ENCODE measurements at places on chromosomes 7 and 10.

DNA sequence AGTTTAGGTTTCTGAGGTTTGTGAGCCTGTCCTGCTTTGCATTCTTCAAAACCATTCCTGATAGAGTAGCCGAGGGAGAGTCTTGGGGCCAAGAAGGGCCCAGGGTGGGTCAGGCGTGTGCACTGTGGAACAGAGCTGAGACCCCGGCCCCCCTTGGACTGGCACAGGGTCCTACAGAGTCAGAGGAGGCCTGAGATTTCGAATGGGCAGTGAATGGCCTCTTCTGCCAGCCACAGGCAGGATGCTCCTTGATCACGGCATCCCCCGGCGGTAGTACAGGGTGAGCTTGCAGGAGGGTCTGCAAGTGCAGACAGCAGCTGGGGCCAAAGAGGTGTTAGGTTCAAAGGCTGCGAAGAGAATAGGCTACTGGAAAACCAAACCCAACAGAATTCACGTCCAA is 4.6 kb downstream of the TRIM56 start:
- no peak overlapping the region for H3K27ac ChIP-seq
- H3K4me1 ChIP-seq: peaks cover 26% of the 10 kb centered on the region
- no peaks in the 10 kb centered on the region for H3K27me3 ChIP-seq
- H3K36me3 ChIP-seq: peaks cover 7% of the 10 kb centered on the region
- no peak for DNase-seq

- no peaks in the 10 kb centered on the region for H3K4me1 ChIP-seq
- no peaks in the 10 kb centered on the region for H3K27me3 ChIP-seq
- no peak for DNase-seq
- H3K36me3 ChIP-seq: no peaks in the 10 kb centered on the region
- no peak overlapping the region for H3K27ac ChIP-seq
- no peak overlapping the region for H3K4me3 ChIP-seq
Observed at GRCh38 chr7:159096736-159097581, 47.7 kb downstream of the VIPR2 start.

DNA sequence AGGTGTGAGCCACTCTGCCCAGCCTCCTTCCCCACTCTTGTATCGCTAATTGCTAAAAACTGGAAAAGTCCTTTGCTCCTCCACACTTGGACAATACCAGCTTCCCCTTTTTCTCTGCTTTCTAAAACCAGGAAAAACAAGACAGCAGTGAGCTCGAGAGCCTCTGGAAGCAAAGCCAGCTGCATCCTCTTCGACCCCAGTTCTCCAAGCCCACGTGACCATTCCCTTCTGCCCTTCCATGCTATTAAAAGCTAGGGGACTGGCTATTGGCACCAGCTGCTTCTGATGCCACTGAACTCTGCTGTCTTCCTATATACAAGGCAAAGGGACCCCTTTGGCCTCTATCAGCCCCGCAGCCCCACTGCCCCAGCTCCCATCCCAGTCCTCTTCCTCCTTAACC is 92.2 kb downstream of the SPDYE5 start:
- H3K27me3 ChIP-seq: no peaks in the 10 kb centered on the region
- DNase-seq: no peak
- H3K27ac ChIP-seq: no peak overlapping the region
- no peak overlapping the region for H3K4me3 ChIP-seq
- no peaks in the 10 kb centered on the region for H3K4me1 ChIP-seq

DNA sequence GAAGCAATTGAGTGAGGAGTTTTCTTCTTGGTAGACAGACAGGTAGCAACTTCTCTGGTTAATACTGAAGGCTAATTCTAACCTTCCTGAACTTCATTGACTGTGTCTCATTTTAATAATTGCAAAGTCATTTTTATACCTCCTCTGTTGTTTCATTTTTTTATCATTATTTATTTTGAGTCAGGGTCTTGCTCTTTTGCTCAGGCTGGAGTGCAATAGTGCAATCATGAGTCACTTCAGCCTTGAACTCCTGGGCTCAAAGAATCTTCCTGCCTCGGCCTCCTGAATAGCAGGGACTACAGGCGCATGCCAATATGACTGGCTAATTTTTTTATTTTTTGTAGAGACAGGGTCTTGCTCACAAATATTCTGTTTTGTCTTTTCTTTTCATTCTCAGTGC is 45.4 kb downstream of the APBB1IP start:
- peak overlapping the region; percentile 55 for H3K4me3 ChIP-seq
- no peak for DNase-seq
- no peaks in the 10 kb centered on the region for H3K36me3 ChIP-seq
- H3K27ac ChIP-seq: peak overlapping the region; percentile 82
- H3K4me1 ChIP-seq: peaks cover 58% of the 10 kb centered on the region

- peaks cover 27% of the 10 kb centered on the region for H3K4me1 ChIP-seq
- H3K4me3 ChIP-seq: peak overlapping the region; percentile 10
- no peak for DNase-seq
Observed at GRCh38 chr7:27925573-27926201, 185.7 kb downstream of the TAX1BP1 start.

GRCh38 chr7:43615558-43616145 is 32.7 kb downstream of the STK17A start:
- H3K36me3 ChIP-seq: peaks cover 18% of the 10 kb centered on the region
- no peak for DNase-seq
- H3K4me3 ChIP-seq: peak overlapping the region; percentile 7
- H3K27me3 ChIP-seq: no peaks in the 10 kb centered on the region

DNA sequence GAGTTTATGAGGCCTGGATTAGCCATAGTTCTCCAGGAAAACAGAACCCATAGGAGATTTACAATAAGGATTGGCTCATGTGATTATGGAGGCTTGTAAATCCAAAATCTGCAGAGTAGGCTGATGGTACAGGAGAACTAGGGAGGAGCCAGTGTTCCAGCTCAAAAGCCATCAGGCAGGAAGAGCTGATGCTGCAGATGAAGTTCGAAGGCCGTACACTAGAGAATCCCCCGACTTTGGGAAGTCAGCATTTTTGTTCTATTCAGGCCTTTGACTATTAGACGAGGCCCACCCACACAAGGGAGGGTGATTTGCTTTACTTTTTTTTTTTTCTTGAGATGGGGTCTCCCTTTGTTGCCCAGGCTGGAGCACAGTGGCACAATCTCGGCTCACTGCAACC is 37.6 kb downstream of the KIN start:
- no peak for DNase-seq
- H3K4me1 ChIP-seq: no peaks in the 10 kb centered on the region
- peaks cover 13% of the 10 kb centered on the region for H3K36me3 ChIP-seq
- H3K4me3 ChIP-seq: no peak overlapping the region

Data from natural killer cell treated with Interleukin-12 subunit alpha and Interleukin-12 subunit beta and Interleukin-15 and Interleukin-18, amount 100 ng/mL, for 72 hours (primary cell).